ENCODE measurements at places on chromosomes 1 and 21.

- no peak for DNase-seq
These were observed 38.3 kb downstream of the SDCCAG8 start for GRCh38 chr1:243293941-243294722.

DNA sequence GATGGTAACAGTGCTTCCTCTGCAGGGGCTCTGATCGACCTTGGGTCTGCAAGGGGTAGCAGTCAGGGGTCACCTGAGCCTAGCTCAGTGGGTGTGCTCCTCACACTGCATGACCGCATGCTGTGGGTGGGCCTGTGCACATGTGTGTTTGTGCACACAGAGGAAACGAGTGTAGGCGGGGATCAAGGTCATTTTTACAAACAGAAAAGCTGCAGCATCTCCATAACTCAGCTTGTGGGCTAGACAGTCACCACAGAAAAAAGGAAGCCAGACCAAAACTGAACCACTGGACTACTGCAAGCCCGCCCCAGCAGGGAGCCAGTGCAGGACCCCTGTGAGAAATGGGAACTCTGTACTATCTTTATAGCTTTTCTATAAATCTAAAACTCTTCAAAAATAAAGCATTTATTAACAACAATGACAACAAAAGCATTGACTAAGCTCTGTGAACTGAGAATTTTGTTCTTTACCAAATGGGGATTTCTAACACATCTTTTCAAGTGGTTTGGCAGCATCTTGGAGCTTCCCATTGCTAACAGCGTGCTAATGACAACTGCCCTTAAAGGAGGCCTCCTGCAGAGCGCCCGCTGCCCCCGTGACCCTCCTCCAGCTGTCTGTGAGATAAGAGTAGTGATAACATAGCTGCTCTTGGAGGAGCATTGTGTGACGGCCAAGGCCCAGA is 19.9 kb upstream of the NEK2 start:
- no peak for DNase-seq

DNA sequence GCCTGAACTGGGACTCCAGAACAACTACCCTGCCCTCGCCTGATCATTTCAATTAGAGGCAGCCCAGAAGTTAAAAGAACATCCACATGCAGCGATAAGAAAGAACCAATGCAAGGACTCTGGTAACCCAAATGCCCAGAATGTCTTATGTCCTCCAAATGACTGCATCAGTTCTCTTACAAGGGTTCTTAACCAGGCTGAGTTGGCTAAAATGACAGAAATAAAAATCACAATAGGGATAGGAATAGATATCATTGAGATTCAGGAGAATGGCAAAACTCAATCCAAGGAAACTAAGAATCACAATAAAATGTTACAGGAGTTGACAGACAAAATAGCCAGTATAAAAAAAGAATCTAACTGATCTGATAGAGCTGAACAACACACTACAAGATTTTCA is 80.1 kb upstream of the PTGFR start:
- DNase-seq: no peak

DNA sequence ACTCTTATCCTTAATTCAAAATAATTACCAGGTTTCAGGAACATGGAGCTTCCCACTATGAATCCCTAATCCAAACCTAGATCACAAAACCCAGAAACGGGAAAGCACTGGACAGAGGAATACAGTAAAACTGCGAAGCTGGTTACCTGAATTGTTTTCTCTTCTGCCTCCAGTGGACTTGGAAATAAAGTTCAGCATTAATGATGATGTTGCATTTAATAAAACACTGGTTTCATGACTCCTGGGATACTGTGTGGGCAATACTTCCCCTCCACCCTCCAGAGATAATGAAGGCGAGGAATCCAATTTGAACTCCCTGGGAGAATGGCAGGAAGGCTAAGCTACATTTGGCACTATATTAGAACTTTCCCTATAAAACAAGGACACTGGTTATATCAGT is 65.1 kb downstream of the WLS start:
- DNase-seq: no peak

DNA sequence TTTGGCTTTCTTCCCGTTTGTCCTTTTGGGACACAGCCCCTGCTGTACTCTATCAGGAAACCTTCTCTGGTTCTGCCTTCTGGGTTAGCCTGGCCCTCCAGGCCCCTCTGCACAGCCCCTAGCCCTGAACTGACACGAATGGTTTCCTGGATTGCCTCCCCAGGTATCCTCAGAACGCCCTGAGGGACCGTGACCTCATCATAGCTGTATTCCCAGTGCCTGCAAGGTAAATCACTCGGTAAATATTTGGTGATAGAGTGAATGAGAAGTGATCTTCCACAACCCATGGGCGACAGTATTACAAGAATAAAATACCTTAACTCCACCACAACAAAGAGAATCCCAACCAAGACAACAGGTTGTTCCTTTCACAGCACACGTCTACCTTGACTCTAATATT is 637.2 kb downstream of the SMYD3 start:
- no peak for DNase-seq

DNA sequence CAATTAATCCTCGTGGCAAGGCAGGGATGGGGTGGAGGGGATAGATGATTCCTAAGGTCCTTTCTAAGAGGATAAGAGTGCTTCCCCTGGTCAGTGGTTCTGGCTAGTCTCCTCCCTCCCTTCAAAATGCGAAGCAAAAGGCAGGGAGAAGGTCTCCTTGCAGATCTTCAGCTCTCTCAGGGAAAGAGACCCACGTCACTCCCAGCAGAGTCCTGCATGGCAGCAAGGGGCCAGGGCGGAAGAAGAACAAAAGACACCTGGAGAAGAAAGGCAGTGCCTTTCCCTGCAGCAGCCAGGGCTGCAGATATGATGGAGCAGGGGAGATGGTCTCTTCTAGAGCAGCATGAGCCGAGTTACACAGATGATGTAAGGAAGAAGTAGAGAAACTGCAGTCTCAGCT is 29.6 kb upstream of the SLAMF9 start:
- DNase-seq: no peak

GRCh38 chr1:156281281-156281680 is 1.3 kb downstream of the SMG5 start:
- DNase-seq: no peak

GRCh38 chr1:203219934-203220333 is 9.5 kb downstream of the CHIT1 start:
- no peak for DNase-seq

DNA sequence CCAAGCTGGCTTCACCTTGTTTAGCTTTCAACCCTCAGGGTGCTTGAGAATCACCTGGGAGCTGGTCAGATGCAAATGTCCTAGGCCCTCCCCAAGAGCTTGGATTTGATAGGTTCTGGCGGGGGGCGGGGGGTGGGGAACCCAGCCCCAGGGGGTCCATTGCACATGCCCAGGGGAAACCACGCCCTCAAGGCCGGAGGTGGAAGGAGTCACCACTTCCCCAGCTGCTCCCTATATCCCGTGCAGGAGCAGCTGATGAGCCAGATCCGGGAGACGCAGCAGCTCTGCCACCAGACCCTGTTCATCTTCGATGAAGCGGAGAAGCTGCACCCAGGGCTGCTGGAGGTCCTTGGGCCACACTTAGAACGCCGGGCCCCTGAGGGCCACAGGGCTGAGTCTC is 5.8 kb downstream of the TOR3A start:
- DNase-seq: no peak

DNA sequence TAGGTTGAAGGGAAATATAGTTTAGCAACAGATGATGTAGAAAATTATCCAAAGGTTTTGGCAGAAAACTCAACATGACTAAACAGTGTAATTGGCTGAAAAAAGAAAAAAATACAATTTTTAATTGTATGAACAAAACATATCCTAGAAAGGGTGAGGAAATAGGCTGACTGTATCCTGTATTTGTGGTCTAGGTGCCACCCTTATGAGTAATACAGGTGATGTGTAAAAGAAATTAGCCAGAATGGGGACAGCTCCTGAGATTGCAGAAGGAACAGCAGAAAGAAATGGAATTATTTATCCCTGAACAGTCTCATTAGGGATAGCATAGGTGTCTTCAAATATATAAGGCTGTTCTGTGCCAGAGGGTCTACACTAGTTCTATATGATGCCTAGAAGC is 24.6 kb downstream of the DNASE2B start:
- no peak for DNase-seq

DNA sequence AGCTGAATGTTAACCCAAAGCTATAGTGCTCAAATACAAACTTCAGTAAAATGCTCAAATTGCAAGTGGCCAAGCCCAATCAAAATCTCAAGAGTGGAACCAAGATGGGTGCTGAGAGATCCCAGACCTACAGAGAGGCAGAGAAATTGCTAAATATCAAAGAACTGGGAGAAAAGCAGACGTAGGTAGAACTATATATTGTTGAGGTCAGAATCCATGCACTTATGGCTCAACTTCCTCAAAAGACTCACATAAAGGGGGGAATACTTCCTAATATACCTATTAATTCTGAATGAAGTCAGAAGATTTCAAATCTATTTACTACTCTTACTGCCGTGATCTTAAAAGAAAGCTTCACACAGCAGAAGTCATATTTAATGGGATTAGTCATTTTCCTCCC is 65.2 kb downstream of the PUM1 start:
- no peak for DNase-seq

GRCh38 chr1:232978815-232979214 is 28.4 kb downstream of the NTPCR start:
- DNase-seq: no peak

DNA sequence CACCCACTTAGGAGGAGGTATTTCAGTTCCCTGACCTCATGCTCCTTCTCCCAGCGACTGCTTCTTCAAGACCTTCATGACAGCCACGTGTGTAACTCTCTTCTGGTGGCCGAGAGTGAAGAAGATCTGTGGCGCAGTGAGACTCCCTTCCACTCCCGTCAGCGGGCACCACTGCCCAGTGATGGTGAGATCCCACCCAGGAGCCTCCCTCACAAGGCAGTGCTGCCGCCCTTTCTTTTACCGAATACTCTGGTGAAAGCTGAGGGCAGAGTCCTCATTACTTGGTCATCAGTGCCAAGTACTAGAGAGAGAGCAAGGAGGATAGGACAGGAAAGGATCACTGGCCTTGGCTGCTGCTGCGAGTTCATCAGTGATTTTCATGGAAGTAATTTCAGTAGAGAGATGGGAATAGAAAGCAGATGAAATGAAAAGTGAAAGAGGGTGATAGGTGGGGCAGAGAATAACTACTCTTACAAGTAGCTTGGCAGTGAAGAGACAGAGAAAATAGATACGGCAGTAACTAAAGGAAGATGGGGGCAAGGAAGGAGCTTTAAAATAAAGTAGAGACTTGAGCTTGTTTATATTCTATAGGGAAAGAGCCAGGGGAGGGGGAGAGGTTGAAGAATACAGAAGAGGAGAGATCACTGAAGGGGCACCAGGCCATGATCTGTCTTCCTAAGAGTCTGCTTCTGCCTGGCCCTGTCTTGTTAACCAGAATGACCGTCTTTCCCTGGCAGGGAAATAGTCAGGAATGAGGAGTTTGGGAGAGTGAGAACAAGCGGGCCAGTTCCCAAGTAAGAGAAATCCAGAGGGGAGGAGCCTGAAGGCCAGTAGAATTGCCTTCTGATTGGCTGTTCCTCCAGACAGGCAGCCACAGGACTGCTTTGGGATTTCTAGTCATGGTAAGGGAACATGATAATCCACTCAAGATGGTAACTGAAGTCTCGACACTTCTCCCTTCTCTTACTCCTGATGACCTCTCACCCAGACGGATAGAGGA is 18.3 kb downstream of the HYI start:
- no peak for DNase-seq

- DNase-seq: no peak
These were observed 458 bp downstream of the ZC3H12A start for GRCh38 chr1:37474697-37475379.

DNA sequence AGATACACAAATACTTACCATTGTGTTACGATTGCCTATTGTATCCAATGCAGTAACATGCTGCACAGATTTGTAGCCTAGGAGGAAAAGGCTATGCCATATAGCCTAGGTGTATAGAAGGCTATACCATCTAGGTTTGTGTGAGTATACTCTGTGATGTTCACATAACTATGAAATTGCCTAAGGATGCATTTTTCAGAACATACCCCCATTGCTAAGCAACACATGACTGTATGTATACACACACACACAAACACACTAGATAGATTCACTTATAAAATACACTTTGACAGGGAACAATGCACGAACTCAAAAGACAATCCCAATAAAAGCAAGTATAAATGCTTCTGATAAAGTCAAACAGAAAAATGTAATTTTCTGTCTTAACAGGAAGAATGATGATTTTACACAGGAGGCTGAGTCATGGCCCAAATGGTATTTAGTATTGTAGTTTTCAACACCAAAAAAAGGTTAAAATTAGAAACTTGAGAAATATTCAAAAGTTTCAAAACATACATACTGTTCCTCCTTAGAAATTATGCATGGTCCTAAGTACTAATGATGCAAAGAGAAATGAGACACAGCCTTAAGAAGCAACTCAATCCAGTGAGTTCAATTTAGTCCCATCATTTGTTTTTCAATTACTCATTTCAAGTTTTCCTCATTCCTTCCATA is 12.2 kb downstream of the FH start:
- DNase-seq: no peak

DNA sequence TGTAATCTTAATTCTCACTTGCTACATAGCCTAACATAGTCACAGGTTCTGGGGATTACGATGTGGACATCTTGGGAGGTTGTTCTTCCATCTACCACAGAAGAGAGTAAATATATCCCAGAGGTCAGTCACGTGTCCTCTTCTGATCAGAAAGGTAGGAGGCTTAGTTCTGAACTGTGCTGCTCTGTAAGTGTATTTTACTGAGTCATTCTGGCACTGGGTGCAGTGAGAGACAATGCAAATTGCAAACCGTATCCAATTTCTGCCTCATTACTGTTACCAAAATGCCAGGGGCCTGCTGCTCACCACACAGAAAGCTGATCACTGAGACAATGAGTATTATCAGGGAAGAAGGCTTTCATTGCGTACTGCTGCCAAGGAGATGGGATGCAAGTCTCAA is 104.0 kb downstream of the GABPA start:
- DNase-seq: no peak

- DNase-seq: no peak
These were observed 13.7 kb upstream of the KRTAP19-5 start for GRCh38 chr21:30515681-30516080.

GRCh38 chr1:159882527-159882862 is 17.5 kb downstream of the CFAP45 start:
- DNase-seq: no peak

- DNase-seq: no peak
These were observed 98.0 kb downstream of the DENND1B start for GRCh38 chr1:197677313-197677712.

- no peak for DNase-seq
These were observed 144.7 kb downstream of the PRDM16 start for GRCh38 chr1:3213730-3214129.

GRCh38 chr1:171138980-171139379 is 46.1 kb upstream of the FMO2 start:
- DNase-seq: no peak

Data from esophagus squamous epithelium (tissue), 5 donors.